ENCODE measurements at places on chromosomes 13 and 19.
A peak's percentile ranks its signal among the peaks of the same experiment; 100 is the strongest.

DNA sequence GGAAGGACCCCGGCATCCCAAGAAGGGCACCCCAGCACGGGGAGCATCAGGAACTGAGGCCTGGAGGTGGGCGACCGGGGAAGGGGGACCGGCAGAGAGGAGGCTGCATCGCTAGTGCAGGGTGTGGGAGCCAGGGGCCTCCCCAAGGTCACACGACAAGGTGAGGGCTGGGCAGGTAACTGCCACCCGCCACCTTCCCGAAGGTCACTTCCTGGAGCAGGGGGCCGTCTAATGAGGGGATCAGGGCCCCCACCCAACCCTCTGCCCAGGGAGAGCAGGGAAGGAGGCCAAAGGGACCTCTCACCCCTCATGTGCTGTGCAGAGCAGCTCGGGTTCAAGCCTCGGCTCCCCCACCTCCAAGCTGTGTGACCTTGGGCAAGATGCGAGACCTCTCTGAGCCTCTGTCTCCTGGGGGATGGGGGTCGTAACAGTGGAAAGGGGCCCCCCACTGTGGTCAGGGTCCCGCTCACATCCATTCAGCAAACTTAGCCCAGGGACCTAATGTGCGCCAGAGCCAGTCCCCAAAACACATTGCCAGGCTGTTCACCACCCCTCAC lies 6.0 kb downstream of the ZBTB7A start:
- no peak for DNase-seq

GRCh38 chr19:6267552-6268381 lies 12.0 kb downstream of the MLLT1 start:
- no peak for DNase-seq

DNA sequence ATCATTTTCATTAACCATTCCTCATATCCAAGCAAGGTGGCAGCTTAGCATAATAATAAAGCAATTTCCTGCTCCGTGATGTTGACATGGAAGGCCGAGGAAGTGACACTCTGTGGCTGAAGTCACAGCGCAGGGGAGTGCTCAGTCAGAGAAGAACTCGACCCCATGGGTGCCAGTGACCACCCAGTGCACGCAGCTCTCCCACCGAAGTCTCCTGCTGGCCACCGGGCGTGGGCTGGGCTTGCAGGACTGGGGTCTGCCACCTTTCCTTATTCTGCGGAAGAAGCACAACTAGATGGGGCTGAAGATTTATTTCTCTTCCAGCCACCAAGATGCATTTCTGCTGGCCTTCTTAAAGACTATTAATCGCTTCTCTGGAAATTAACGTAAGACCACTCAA lies 132.1 kb upstream of the SPACA7 start:
- no peak for DNase-seq

- DNase-seq, result no peak
These were observed 706 bp downstream of the P2RY11 start for GRCh38 chr19:10112037-10112761.

DNA sequence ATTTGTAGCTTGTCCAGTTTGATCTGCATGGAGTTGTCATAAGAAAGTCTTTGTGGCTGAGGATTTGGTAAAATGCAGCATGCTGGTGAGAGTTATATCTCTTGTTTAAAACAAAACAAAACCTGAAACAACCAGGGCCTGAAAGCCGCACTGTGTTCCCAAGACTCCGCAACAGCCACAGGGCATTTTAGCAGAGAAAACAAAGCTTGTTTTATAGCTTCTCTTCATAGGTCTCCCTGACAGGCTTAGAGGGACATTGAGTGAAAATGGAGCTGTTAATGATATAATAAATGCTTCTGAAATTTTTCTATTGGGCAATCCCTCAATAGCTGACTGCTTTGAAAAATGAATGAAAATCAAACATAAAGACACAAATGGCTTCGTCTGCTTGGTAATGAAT lies 148.7 kb upstream of the RNF113B start:
- DNase-seq, result no peak

GRCh38 chr19:35353635-35354034 lies 4.6 kb upstream of the FFAR3 start:
- DNase-seq, result peak; percentile 8

- DNase-seq, result no peak
These were observed 19.9 kb downstream of the DPF1 start for GRCh38 chr19:38204096-38204495.

DNA sequence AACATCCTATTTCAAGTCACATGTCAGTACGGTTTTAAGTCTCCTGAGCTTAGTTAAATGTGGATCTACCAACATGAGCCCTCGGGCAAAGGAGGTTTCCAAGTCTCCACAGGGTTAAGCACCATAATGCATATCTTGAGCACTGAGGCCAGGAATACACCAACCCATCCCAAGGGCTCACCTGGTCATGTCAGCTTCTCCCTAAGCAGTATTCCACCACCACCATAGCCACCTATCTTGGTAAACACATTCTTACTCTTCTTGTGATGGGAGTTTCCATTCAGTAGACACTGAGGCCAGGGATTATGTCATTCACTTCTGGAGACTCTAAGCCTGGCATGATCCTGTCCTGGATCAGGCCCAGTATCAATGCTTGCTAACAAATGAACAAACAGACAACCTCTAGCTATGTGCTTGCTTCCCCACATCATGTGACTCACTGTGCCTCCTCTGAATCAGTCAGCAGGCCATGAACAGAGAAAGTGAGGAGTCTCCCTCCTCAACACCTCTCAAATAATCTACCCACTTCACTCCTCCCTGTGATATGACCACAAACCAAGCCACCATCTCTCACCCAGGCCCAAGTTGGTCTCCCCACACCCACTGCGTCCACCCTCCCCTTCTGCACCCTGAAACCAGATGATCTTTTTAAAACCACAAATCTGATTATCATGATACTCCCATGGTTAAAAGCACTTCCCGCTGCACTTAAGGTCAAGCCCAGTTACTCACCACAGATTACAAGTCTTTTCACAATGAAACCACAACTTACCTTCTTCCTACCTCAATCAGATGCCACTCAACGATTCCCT lies 5.8 kb downstream of the PEG3 start:
- no peak for DNase-seq

DNA sequence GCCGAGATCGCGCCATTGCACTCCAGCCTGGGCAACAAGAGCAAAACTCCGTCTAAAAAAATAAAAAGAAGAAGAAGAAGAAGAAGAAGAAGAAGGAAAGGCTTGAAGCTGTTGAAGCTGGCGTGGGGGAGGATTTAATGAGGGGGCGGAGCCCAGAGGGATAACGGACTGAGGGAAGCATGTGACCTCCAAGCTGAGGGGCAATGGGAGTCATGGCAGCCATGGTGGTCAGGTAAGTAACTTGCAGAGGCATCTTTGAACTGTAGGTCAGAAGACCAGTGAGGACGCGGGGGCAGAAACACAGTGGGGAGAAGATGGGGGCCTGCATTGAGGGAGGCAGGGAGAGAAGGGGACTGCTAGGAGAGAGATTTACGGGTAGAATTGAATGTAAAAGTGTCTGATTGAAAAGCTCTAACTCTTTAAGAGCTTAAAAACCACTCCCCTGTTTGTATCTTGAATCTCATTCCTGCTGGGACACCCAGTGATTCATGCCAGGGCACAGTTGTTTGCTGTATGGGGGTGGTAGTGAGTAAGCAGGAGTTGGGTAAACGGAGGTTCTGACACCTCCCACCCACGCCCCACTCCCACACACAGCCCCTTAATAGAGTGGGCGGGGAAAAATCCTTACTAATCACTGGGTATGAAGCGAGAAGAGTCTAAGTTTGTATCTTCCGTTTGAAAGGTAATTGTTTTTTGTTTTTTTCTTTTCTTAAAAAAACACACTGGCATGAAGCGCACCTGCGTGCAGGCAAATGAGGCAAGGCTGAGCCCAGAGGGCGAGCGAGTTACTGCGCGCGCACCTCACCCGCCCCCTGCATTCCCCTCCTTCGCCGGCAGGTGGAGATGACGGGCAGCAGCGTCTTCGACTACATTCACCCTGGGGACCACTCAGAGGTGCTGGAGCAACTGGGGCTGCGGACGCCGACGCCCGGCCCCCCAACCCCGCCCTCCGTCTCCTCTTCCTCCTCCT lies 13.0 kb downstream of the TMEM160 start:
- DNase-seq, result no peak

- DNase-seq, result no peak
These were observed 3.1 kb downstream of the RANBP3 start for GRCh38 chr19:5974721-5975387.

- no peak for DNase-seq
These were observed 2.2 kb upstream of the ARHGAP33 start for GRCh38 chr19:35773020-35773806.

- DNase-seq, result no peak
These were observed 83.1 kb downstream of the ABCC4 start for GRCh38 chr13:95217920-95218830.

DNA sequence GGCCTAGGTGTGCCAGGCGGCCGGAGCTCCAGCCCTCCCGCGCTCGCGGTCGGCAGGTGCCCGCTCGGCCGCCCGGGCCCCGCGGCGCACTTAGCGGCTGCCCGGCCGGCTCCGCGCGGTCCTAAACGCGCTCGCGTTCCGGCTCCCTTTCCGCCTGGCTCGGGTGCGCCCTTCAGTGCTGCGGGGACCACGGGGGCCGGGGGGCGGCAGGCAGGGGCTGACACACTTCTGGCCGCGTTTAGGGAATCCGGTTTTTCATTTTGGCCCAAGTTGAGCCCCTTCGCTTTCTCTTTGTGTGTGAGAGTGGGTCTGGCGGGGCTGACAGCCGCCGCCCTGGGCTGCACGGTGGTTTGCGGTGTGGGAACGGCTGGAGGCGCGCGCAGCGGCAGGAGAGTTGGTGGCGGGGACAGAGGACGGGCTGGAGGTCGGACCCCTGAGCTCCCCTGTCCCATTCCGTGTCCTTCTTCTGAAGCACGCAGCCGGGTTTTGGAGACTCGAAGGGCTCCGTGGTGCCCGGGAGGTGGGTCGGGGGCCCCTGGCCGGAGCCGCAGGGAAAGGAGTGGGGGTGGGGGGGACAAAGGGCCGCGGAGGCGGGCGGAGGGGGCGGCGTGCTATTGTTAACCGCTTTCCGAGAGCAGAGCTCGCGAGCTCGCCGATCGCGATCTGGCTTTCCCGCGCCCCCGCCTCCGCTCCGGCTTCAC lies 3.1 kb downstream of the FGF9 start:
- DNase-seq, result no peak

- no peak for DNase-seq
These were observed 2.0 kb upstream of the MAB21L1 start for GRCh38 chr13:35478271-35479037.
